ENCODE measurements at places on chromosomes 7 and 10.
A peak's percentile ranks its signal among the peaks of the same experiment; 100 is the strongest.

DNA sequence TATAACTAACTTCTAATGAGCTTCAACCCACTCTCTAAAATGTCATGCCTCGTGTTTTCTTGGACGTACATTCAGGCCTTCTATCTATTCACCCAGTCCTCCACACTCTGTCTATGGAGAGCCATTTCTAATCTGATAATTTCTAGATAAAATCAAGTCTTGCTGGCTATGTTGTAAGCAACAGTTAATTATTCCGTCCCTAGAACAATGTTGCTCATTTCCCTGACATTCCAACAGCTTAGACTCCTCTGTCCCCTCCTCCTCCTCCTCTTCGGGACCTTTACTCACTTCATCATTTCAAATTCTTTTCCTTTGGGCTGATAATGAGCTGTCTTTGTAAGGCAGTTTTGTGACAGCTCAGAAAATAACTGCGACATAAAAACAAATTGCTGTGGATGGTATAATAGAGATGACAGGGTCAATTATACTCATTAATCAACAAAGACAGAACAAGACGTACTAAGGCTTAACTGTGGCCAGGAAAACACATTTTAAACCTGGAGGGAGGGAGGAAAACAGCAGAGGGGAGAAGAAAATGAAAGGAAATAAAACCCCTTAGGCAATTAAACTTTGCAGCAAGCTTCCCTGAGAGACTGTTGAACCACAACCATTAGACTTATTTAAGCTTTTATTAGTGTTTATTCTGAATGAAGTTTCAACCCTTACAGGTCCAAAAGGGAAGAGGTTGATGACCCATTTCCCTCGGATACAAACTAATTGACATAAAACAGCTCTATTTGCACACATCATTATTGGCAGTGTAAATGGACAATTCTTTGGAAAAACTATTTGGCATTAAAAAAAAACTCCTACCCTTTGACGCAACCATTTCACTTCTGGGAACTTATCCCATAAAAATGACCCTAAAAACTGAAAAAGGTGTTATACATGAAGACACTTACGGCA, 179.1 kb downstream of the SFMBT2 start:
- DNase-seq, result no peak

- no peak for DNase-seq
Observed at GRCh38 chr10:86321568-86321967, 45.0 kb downstream of the GRID1 start.

- DNase-seq, result no peak
Observed at GRCh38 chr7:6367701-6368211, 80.0 kb downstream of the DAGLB start.

GRCh38 chr10:8424555-8425211, 370.2 kb downstream of the GATA3 start:
- DNase-seq, result no peak

GRCh38 chr7:87312215-87312865, 33.1 kb upstream of the CROT start:
- DNase-seq, result peak; percentile 47

GRCh38 chr10:132696728-132697577, 89.0 kb downstream of the NKX6-2 start:
- no peak for DNase-seq

GRCh38 chr7:5117095-5117970, 71.7 kb downstream of the RBAK start:
- no peak for DNase-seq

DNA sequence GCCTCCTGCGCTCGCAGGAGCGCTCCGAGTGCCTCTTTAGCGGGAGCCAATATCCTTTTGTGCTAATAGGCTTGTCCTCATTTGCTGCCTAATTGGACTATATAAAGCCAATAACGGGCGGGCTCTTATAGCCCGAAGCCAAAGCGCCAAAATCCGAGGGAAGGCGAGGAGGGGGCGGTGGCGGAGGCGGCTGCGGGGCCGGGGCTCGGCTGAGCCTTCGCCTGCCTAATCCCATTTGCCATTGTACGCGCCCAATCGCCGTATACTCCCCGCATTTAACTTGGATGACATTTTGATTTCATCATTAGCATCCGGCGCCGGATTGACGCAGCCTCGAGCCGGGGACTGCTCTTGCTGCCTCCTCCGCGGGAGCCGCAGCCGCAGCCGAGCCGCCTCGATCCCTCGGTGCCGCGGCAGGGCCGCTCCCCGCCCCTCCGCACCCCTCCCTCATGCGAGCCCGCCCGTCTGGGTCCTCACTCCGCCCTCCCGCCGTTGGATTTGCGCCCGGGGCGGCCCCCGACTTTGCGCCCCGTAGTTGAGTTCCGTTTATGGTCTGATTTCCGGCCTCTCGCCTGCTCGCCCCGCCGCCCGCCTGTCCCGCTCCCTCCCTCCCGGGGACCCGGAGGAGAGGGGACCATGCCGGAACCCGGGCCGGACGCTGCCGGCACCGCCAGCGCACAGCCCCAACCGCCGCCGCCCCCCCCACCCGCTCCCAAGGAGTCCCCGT, at the start of gene HMX3:
Gene HMX3, plus strand, starts transcription at position 556 of the 727 bp plus-strand sequence. Its CDS starts 81 bp downstream, at position 637.
- no peak for DNase-seq

- DNase-seq, result no peak
Observed at GRCh38 chr7:22722536-22723180, 4.3 kb upstream of the IL6 start.

- DNase-seq, result no peak
Observed at GRCh38 chr10:98921316-98921715, 314.3 kb downstream of the HPSE2 start.

DNA sequence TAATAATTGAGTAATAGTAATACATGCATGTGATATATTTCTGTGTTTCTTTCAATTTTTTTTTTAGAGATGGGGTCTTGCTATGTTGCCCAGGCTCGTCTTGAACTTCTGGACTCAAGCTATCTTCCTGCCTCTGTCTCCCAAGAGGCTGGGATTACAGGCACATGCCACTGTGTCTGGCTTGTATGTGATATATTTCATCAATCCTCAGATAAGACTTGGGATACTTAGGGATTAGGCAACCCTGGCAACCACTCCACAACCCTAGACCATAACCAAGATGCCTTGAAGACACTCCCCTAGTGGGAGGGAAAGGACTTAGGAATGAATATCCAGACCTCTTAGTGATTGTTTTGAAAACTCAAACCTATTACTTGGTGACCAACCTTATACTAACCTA, 154.8 kb downstream of the CCDC3 start:
- DNase-seq, result no peak

- DNase-seq, result no peak
Observed at GRCh38 chr10:127182161-127182560, 14.2 kb downstream of the INSYN2A start.

DNA sequence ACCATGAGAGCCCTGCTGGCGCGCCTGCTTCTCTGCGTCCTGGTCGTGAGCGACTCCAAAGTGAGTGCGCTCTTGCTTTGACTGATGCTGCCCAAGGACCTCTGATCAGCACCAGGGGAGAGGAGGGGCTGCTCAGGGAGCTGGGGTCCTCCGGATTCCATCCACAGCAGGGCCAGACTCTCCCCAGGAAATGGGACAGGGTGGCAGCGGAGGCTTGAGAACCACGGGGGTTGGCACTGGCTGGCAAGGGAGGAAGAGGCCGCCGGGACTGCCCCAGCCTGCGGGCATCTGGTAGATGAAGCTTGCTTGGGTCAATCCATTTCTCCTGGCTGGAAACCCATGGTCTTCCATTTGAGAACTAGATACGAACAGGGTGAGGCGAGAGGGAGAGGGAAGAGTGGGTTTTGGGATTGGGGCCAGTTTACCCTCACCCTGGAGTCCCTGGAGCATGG, 647 bp downstream of the PLAU start:
- DNase-seq, result no peak

GRCh38 chr7:111196655-111197054, 105.7 kb downstream of the LRRN3 start:
- no peak for DNase-seq

- no peak for DNase-seq
Observed at GRCh38 chr7:114160925-114161324, 242.1 kb upstream of the PPP1R3A start.

- DNase-seq, result peak; percentile 66
Observed at GRCh38 chr10:5595994-5596471, 70.4 kb downstream of the ASB13 start.

GRCh38 chr10:14491811-14492210, 161.1 kb upstream of the FRMD4A start:
- no peak for DNase-seq

DNA sequence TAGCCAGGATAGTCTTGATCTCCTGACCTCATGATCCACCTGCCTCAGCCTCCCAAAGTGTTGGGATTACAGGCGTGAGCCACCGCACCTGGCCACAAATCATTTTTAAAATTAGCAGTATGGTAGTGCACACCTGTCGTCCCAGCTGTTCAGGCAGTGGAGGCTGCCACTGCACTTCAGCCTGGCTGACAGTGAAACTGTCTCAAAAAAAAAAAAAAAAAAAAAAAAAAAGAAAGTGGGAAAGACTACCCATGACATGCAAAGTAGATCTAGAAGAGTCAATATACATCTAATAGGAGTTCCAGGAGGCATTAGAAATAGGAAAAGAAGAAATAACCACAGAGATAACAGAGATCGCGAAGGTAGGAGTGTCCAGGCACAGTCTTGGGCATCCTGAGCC, 3.2 kb downstream of the CSGALNACT2 start:
- no peak for DNase-seq

DNA sequence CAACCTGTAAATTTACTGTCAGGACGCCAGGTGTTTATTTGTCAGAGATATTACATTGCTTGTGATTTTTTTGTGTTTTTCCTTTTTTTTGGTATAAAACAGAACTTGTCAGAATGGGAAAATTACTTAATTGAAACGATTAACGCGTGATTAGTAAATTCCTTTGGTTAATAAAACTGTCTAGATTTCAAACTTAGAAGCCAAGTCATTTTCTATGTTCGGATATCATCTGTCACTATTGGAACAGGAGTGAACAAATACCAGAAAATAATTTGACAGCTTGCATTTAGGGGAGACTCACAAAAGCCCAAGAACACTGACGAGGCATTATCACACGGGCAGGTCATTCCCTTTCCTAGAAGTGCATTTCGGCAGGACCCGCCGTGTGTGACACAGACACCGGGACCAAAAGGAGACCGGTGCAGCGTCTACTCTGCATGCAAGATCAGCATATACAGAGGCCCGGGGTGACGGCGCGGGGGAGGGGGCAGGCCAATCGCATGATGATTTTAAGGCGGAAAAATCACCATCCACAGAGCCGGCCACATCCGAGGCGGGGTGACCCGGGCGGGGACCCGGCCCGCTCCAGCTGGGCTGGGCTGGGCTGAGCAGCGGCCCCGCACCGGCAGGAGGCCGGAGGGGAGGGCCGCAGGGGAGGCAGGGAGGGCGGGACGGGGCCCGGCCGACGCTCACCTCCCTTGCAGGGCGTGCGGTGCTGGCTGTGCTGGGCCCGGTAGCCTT, 841 bp downstream of the GLUD1 start:
- no peak for DNase-seq

- no peak for DNase-seq
Observed at GRCh38 chr10:128575761-128576160, 449.5 kb upstream of the MKI67 start.

GRCh38 chr7:28956608-28957063, 1.5 kb downstream of the TRIL start:
- DNase-seq, result no peak

DNA sequence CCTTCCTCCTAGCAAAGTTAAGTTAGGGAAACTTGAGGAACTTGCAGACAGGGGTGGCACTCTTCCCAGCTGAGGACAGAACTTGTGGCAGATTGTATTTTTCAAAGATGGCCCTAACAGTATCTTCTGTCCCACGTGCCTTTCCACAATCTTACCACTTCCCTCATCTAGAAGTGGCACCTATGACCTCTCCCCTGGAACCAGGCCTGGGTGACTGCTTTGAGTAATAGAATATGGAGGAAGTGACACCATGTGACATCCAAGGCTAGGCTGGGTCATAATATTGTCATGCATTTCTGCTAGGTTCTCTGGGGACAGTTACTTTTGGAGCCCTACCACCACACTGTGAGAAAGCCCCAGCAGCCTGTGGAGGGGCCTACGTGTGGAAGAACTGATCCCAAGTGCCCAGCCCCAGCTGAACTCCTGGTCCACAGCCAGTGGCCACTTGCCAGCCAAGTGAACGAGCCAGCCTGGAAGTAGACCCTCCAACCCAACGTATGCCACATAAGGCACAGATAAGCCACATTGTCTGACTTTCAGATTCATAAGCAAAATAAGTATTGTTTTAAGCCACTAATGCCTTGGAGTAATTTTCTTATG, 193.7 kb downstream of the PTPN20 start:
- DNase-seq, result no peak

DNA sequence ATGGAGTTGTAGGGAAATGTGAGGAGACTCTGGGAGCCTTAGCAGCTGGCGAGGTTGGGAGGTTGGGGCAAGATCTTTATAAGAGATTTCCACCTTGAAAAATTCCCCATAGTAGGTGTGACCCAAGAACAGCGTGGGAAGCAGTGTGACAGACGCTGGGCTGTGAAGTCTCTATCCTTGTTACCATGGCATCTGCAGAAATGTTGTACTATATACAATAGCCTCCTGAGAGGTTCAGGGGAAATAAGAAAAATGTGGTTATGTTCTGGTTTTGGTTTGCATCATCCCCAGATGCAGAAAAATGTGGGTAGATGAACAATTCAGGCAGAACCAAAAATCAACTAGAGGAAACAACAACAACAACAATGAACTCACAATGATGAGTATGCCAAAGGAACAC, 498.6 kb downstream of the SH2D4B start:
- no peak for DNase-seq

GRCh38 chr7:23468526-23469149, 1.7 kb downstream of the IGF2BP3 start:
- DNase-seq, result no peak

DNA sequence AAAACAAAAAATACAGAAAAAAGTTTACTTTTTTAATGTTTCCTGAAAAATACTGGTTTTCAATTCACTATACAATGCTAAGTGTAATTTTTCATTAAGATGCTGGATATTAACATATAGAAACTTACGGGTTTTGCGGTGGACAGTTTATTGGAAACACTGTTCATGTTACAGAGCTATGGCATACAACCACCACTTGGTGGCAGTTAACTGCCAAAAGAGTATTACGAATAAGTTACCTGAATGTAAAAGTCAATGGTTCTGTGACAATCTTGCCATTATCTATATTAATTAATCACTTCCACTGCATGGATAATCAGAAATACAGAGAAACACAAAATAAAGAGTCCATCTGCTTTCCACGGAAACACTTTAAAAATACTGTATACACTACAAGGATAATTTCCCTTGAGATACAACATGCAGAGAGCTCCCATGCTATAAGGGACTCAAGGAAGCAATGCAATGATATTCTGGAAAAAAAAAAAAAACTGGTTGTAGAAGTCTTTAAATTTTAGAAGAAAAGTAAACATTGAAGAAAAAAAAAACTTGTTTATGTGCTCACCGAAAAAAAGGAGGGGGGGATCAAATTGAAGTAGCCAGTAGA, 97.0 kb downstream of the TPK1 start:
- DNase-seq, result no peak

Measured in glomerular endothelial cell (primary cell).